Stimulated activated CD4-positive, alpha-beta T cell treated with anti-CD3 and anti-CD28 coated beads, TNF-alpha, amount 100 ng/mL, for 24 hours (primary cell): ENCODE measurements at places on chromosomes 4 and X.
A peak's percentile ranks its signal among the peaks of the same experiment; 100 is the strongest.

DNA sequence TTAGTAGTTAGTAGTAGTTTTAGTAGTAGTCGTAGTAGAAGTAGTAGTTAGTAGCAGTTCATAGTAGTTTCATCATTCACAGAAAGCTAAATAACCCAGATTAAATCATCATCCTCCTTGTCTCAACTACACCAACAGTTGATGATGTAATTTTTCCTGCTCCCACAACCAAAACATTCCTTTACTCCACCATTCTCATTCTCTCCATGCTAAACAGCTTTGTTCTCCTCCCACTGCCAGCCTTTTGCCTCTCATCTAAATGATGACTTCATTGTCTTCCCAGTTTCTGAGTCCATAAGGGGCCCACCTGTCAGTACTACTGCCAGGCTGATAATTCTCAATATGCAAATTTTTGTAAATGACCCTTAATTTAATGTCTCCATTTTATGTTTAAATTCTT, 68.9 kb downstream of the ARHGAP24 start:
- no peak for DNase-seq

DNA sequence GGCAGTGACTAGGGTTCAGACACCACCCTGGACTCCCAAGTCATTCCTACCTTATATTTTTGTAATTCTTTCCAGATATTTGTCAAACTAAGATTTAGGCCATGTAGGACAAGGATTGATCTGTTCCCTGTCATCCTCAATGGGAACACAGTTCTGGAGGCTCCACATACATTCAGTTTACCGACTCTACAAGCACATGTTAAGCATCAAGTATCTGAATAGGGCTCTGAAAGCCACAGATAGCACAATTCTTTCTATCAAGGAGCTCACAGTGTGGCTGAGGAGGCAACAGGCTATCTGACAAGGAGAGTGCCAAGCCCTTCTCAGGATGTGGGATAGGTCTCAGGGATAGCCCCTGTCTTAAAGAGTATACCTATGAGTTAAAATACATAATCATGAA, 37.0 kb upstream of the CXCL8 start:
- no peak for DNase-seq

DNA sequence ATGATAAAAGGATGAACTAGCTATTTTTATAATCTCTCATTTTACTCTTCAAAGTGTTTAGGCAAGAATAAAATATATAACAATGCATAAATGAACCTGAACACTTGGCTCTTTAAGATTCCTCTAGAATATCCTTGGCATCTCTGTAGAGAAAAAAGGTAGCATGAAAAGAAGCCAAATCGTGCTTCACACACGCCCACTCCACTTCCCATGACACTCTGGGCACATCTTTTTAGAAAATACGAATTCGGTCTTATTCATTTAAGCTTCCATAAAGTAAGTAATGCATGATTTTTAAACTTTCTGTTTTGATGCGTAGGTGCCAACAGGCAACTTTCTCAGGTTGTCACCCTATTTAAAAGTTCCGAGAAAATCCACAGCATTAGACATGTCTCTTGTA, 73.6 kb upstream of the SORBS2 start:
- DNase-seq = no peak

- DNase-seq = no peak
Measured at GRCh38 chrX:111435469-111435868, 23.5 kb upstream of the DCX start.

- DNase-seq = no peak
Measured at GRCh38 chr4:23888421-23889319, 1.2 kb downstream of the PPARGC1A start.

DNA sequence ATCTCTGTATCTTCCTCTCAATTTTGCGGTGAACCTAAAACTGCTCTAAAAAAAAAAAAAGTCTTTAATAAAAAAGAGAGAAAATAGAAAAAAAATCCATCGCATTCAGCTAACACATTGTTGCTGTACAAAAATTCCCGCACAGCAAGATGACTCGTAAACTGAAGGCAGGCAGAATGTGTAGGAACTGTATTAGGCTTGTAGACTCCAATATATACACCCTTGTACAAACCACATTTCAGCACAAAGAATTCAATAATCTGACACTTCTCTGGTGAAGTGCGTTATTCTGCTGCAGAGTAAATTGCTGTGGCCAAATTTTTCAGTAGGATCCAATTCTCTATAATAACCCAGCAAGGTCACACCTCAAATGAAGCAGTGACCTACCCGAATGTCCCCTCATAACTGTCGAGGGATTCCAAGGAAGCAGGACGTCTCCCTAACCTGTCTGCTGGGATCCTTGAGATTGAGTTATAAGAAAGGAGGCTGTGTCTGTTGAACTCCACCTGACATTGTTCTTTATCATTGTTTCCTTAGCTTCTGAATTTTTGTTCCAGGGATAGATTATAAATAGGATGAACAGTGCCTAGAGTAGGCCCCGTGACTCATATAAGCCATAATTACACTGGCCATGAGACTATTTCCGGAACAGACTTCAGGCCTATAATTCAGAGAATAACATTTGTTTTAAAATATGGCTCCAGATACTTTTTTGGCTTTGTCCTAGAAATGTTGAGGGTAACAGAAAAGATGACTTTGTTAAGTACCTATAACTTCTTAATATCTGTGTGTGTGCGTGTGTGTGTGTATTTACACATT, 348.3 kb downstream of the PCDH7 start:
- DNase-seq = no peak

DNA sequence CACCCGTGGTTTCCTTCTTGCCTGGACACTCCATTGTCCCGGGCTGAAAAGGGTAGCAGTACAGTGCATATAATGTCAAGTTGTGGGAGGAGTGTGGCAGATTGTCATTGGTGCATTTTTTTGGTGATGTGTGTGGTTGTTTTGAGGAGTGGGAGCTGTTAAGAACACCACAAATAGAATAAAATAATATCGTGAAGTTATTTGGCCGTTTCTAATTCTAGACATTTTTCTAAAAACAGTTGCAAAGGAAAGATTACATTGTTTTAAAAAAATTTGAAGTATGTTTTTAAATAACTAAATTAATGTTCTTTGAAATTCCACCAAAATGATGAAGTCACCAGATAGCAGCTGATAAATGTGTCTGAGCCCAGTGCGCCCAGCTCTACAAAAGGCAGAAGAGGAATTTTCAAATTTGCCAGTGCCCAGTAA, 1.3 kb downstream of the PKD2 start:
- DNase-seq = no peak

DNA sequence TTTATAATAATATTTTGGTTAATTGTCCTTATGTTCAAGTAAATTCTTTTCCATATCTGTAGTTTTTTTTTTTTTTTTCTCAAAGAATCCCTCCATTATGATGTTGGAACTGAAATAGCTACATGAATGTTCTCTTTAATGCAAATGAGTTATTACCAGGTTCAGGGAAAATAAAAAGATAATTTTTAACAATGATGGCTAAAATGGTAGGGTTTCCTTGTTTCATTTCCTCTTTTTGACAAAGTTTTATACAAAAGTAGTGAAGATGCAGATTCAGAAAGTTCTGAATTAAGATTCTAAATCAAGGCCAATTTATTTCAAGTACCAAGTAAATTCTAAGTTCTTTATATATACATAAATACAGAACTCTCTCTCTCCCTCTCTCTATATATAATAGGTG, 779.0 kb upstream of the INTU start:
- no peak for DNase-seq

GRCh38 chr4:73978886-73979285, 2.9 kb downstream of the PF4 start:
- DNase-seq = no peak

GRCh38 chrX:92247076-92247475, 467.9 kb downstream of the PCDH11X start:
- no peak for DNase-seq

DNA sequence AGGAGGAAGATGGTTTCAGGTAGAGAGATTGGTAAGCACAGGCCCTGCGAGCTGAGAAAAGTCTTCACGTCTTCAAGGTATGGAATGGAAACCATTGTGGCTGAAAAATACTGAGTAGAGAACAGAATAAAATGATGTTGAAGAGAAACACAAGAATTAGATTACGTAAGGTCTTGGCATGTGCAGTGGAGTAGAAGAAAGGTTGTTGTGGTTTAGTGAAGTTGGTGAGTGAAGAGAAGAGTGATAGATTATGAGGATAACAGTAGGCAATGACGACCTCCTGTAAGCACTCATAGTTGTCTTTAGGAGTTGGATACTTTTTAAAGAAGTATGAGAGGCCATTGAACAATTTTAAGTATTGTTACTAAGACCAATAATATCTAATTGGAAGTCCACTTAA, 642.6 kb downstream of the PCDH7 start:
- DNase-seq = no peak

GRCh38 chr4:186019269-186019668, 49.7 kb upstream of the TLR3 start:
- DNase-seq = no peak

DNA sequence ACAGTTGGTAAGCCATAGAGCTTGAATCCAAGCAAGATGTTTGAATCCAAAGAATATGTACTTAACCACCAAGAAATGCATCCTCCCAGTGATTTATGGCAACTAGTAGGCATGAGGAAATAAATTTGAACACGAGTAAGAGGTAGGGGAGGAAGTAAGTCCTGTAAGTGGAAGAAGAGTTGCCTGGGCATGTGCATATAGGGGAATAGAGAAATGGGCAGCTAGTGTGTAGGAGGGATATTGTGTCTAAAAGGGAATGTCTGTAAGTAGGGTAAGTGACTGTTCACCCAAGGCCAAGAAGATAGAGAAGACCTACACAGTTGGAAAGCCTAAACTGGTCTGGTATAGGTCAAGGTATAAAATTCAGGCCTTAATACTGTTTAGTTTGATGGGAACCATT, 4.6 kb downstream of the SH3BGRL start:
- DNase-seq = no peak

DNA sequence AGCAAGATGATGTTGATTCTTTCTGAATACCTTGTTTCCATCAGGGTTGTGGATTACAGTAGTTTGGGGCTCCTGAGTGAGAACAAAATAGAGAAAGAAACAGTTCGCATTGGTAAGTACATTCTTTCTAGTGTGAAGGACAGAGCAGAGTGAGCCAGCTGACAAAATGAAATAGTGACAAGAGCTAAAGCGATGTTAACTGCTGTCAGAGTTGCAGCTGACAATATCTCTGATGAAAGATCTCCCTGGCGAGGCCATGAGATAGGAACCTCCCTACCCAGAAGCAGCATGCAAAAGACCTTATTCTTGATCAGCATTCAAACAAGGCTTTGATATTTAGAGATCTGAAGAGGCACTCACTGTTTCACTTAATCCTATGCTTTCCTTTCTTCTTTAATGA, 258.6 kb downstream of the CAMK2D start:
- no peak for DNase-seq

DNA sequence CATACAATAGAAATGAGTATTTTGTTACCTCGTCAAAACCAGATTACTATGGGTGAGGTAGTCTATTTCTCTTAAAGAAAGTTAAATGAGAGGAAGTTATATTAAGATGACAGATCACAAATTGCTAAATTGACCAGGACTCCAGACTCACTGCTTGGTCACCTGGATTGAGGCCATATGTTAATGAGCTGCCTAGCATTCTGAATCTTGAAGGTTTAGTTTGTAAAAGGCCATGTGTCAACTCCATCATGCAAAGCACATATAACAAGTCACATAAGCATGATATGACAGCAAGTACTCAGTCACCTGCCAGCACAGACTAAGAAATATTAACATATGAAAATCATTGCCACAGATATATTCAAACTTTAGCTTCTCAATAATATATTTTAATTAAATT, 72.6 kb downstream of the EPHA5 start:
- DNase-seq = no peak

DNA sequence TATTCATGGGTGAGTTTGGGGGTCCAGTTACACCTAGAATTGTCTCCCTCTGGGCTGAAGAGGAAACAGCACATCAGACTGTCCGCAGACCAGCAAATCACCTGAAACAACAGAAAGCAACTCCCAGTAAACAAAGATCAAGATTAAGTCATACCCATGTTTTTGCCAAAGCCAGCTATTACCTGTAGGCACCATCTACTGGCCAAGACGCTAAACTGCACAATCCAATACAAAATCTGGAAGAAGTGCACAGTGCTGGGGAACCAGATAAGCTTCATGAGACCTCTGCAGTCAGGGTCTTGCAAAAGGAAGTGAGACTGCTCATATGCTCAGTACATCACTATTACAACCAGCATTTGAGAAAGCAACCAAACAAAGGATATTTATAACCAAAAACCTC, 157.5 kb upstream of the ITM2A start:
- DNase-seq = no peak

DNA sequence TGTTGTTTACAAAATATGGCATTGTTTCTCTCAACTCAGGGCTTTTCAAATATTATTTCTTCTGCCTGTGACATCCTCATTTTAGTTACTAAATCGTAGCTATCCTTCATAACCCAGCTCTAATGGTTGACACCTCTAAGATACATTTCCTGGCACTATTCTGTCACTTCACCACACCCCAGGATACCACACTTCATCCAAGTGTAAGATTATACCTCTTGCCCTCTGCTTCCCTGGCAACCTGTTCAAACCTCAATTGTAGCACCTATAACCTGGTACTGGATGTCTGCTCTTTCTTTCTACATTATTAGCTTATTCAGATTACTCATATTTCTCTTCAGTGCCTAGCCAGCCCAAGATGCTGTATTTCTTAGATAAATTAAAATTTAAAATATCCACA, 175.7 kb upstream of the SPIN4 start:
- DNase-seq = no peak

DNA sequence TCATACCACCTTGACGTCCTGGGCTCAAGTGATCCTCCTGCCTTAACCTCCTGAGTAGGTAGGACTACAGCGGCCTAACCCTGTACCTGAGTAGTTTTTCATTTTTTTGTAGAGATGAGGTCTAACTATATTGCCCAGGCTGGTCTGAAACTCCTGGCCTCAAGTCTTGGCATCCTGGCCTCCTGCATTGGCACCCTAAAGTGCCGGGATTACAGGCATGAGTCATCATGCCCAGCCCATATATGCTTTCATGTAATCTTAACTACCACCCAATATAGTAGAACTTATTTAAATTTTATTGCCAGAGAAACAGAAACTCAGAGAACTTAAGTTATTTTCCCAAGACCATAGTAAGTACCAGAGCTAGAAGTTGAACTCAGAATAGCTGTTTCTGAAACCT, 27.1 kb downstream of the AFM start:
- DNase-seq = no peak

GRCh38 chr4:30620711-30621110, 99.5 kb upstream of the PCDH7 start:
- no peak for DNase-seq

DNA sequence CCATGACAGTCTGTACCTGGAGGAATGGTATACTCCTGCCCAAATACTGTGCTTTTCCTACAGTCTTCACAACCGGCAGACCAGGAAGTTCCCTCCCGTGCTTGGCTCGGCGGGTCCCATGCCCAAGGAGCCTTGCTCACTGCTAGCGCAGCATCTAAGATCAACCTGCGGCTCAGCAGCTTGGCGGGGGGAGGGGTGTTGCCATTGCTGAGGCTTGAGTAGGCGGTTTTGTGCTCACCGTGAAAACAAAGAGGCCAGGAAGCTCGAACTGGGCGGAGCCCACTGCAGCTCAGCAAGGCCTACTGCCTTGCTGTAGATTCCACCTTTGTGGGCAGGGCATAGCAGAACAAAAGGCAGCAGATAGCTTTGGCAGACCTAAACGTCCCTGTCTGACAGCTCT, 152.7 kb downstream of the TEX11 start:
- peak; percentile 24 for DNase-seq
